ENCODE measurements at places on chromosomes 12 and 14.
A peak's percentile ranks its signal among the peaks of the same experiment; 100 is the strongest.

- no peak for DNase-seq
Observed at GRCh38 chr14:96797582-96798349, 584 bp downstream of the VRK1 start.

- DNase-seq, result no peak
Observed at GRCh38 chr12:43599066-43599465, 47.1 kb upstream of the ADAMTS20 start.

- peak; percentile 96 for DNase-seq
Observed at GRCh38 chr12:52191841-52192791, at the start of gene KRT80. Gene KRT80, minus strand, starts transcription at chr12:52192014. Its CDS starts 112 bp downstream, at chr12:52191902.

DNA sequence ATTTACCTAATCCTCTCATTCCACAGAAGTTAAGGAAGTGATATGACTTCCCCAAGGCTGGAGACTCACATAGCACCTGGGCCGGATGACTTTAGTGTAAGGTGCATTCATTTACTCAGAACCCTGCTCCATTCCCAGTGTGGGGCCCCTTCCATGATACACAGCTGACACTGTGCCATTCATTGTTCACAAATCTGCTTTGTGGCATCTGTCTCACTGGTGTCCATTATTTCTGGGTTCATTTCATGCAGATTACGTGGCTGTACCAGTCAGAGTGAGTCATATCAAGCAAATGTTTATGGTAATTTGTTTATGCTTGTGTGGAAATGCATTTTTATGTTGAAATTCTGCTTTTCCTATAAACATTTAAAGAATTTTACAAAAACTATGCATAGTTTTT lies 5.2 kb downstream of the ANO4 start:
- no peak for DNase-seq

DNA sequence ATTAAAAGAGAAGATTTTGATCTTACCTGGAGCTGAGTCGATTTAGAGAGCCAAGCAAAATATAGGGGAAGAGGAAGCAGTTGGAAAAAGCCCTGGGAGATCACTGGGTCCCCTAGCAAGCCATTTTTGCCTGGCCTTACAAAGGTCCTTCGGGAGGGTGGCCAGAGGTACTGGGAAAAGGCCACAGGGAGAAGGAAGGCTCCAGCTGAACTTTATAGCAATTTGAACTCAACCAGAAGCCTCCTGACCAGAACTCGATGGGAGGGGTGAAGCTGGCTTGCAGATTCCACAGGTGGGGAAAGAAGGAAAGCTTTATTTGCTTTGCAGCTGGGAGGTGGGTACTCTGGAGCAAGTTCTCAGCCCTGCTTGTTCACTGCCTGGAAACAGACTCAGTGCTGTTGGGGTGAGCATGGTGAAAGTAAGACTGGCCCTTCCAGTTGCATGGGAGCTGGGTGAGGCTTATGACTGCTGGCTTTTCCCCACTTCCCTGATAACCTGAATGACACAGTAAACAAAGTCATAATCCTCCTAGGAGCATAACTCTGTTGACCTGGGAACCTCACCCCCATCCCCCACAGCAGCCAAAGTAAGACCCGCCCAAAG lies 855.8 kb downstream of the FSCB start:
- no peak for DNase-seq

DNA sequence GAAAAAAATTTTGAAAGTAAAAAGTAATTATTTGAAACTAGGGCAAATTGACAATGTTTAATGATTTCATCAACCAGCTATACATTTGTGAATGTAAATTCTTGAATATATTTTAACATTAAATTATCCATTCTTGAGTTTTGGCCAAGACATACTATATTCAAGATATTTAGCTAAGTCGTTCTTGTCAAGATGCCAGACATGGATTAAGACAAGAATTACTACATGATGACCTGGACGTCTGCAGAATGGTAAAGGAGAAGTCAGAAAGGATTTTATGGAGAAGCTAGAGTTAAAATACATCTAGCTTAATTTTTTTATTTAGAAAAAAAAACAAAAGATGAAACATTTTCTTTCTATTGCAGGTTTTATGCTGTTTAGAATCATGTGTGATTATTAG lies 255.8 kb downstream of the TMTC2 start:
- no peak for DNase-seq

DNA sequence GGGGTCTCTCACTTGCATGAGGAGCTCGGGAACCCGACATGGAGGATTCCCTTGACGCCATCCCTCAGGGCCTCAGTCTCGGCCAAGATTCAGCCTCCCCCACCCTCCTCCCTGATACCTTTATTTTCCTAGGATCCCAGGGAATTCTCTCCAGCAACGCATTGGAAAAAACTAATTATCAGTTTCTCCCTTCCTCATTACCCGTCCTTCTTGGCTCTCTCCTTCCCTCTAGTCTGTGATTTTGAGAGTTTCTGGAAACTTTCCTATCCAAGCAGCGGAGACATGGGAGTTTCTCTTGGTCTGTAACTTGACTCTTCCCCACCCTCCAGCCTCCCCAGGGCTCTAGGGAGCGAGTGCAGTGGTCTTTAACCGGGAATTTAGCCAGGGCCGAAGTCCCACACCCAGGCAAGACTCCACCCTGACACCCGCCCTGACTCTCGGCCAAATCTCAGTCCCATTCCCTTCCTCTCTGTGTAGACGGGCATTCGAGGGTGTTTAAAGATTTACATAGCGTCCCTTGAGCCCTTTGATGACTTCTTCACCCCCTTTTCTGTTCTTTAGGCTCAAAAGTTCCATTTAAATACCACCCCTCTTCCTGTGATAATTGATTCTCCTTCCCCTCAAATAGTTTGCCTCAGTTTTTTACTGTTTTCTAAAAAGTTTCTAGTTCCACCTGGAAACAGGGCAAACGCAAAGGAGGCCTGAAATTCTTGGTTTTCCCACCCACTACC lies 6.7 kb downstream of the HOXC5 start:
- no peak for DNase-seq

DNA sequence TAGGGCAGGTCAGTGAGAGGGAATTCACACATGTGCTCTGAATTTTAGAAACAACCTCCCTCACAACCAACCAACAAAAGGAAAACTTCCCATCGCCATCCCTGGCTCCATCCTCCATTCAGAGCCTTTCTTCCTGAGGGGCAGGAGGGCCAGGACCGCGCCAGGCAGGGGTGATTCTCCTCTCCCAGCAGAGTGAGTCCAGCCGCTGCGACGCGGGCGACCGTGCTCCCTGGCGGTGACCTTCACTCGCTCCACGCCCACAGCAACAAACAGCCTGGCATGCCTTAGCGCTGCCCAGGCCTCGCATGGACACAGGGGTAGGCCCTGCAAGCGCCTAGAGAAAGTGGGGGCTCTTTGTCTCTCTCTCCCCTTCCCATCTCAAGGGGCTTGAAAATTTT lies 3.7 kb downstream of the GALNT9 start:
- DNase-seq, result no peak

- no peak for DNase-seq
Observed at GRCh38 chr12:67427336-67427735, 158.2 kb downstream of the CAND1 start.

DNA sequence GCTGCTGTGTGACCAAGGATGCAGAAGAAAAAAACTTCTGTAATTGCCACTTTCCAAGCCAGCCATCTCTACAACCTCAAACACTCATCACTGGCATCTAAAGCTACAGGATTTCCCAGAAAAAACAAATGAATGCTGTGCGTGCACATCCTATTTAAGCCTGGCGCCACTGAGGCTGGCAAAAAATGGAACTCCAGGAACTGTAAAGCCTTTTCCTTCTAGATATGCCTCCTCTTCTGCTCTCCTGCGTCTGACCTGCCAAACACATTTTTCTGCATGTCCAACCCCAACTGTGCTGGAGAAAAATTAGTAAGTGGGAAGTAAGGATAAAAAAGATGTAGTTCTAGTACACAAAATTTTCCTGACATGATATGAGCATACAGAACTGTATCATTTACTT lies 184.9 kb downstream of the ITPR2 start:
- no peak for DNase-seq

- DNase-seq, result no peak
Observed at GRCh38 chr12:7583471-7583870, 79.9 kb upstream of the CD163 start.

DNA sequence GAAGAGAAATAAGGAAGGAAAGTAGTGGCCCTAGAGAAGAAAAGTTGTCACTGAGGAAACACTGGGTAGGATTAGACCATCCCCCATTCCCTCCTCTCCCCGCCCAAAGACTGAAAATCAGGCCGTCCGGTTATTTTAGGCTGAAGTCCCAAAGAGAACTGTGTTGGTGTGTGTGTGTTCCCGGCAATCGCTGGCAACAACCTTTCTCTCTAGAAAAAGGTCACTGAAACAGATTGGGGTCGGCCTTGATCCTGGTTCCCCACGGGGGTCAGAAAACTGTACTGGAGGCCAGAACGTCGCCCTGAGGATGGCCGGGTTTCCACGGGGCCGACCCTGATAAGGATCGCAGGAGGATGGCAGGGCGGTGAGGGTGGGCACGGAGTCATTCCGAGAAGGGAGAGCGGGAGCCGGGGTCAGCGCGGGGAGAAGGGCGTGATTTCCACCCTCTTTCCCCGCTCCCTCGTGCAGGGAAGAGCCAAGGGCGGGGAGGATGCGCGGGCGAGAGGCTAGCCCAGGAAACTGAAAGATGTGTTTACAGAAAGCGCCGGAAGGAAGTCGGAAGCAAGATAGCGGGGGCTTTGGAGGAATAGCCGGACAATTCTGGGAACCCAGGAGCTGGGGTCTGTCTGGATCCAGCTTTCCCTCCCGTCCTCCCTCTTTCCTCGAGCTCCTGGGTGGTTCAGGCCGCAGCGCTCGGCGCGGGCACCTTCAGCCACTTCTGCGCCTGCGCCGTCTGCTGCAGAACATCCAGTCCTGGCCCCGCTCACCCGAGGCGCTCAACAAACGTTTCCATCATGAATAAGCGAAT lies 25.3 kb upstream of the SPTLC2 start:
- no peak for DNase-seq

- DNase-seq, result no peak
Observed at GRCh38 chr12:94498073-94498472, 38.4 kb upstream of the CEP83 start.

- no peak for DNase-seq
Observed at GRCh38 chr12:16070113-16070512, 159.0 kb downstream of the DERA start.

DNA sequence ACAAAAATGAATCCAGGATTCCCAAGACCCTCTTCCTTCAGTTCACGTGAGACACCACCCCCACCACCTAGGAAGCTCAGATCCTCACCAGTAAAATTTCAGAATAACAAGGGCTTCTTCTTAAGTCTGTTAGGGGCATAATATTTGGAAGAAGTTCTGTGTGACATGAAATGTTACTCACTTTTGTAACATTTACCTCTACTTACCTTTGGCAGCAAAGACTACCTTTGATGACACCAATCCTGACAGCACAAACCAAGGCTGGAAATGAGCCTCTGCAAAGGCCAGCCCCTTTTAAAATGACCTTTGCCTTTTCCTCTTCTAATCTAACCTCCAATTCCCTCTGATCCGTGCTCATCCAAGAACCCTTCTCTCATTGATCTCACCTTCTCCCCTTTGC lies 19.4 kb upstream of the KRT77 start:
- no peak for DNase-seq

GRCh38 chr14:77003960-77004710 lies 24.4 kb downstream of the IRF2BPL start:
- DNase-seq, result no peak

DNA sequence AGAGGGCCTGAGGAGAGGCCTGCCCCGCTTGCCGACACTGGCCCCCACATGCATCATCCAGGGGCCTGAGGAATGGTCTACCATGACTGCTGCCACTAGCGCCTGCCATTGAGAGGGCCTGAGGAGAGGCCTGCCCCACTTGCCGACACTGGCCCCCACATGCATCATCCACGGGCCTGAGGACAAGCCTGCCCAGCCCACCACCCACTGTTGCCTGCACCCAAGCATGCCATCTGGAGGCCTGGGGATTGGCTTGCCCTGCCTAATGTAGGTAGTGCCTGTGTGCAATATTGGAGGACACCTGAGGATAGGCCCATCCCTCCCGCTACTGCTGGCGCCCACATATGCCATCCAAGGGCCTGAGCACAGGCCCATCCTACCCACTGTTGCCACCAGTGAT lies 24.4 kb downstream of the CYP46A1 start:
- no peak for DNase-seq

DNA sequence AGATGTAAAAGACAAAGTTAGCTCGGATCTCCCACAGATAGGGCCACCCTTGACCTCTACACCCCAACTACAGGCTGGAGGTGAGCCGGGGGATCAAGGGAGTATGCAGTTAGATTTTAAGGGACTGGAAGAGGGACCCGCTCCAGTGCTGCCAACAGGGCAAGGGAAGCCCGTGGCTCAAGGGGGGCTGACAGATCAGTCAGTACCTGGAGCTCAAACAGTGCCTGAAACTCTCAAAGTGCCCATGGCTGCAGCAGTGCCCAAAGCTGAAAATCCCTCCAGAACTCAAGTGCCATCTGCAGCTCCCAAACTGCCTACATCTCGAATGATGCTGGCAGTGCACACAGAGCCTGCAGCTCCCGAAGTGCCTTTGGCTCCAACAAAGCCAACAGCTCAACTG lies 10.4 kb downstream of the NYNRIN start:
- no peak for DNase-seq

DNA sequence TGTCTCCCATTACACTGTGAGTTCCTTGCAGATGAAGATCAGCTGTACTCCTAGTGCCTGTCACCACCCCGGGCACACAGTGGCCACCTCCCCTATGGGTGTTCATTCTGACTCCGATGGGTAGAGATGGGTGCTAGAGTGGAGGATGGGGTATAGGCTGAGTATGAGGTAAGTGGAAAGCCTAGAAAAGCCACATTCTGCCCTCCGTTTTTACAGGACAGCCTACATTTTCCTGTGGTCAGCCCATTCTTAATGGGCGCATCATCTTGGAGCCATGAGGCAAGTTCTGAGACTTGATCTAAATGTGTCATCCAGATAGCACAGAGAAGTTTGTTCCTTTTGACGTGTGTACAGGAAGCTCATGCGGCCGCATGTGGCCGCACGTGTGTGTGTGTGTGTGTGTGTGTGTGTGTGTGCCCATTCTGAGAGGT lies 166.7 kb upstream of the HIF1A start:
- peak; percentile 81 for DNase-seq

DNA sequence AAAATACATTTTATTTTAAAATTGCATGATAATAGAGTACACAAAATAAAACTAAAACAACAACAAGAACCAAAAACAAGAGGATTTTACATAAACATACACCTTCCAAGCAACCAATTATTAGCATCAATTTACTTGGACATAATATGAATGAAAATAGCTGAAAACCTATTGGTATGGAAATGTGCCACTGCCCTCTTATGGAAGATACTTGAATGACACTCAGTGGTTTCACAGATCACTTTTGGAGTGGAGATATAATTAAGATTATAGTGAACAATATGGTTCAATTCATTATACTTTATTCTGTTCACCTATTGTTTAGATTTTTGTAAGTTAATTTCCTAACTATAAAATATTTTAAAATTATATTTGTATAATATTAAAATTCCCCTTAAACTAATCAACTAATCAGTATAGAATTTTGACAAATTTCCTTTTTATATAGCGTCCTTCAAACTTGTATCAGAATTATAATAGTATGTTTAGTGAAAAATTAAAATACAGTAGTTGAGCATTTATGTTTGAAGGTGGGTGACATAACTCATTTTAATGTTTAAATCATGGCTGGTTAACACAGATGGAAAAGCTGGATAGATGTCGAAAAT lies 70.1 kb downstream of the SLC6A15 start:
- peak; percentile 34 for DNase-seq

DNA sequence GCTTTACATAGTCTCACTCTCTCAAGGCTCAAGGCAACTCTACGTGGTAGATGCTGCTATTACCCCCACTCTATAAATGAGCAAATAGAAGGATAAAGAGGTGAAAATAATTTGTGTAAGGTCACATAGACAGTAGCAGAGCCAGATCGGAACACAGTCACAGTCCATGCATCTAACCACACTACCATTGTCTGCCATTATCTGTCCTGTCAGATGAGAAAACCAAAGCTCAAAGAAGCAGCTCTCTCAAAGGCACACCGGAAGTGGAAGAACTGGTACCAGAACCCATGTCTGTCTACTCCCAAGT lies 134.4 kb upstream of the NUDT4 start:
- no peak for DNase-seq

All from HS-5 (cell line).